ENCODE measurements at places on chromosomes 2 and 18.

DNA sequence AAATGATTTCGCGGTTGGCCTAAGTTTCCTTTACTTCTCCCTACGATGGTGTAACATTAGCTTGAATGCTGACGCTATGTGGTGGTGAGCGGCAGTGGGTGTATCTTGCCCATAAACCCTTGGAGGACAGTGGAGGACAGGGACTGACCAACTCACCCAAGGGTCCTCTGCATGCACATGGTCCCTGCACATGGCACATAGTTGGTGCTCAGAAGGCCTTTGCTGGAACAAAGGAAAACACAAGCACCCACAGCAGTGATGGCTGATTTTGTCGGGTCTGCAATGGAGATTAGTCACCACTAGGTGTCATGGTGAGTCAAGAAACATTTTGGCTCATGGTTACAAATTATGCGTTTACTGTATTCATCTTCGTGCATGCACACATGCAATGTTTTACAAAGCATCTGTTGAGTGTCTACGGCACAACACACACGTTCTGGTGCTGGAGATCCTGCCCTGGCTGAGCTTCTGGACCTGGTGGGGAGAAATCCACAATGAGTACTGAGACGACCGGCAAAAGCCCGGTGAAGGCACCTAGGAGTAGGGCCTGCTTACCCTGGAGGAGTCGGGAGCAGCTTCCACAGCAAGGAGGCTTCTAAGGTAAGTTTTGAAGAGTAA lies 44.0 kb downstream of the PDCL3 start:
- no peak for DNase-seq

DNA sequence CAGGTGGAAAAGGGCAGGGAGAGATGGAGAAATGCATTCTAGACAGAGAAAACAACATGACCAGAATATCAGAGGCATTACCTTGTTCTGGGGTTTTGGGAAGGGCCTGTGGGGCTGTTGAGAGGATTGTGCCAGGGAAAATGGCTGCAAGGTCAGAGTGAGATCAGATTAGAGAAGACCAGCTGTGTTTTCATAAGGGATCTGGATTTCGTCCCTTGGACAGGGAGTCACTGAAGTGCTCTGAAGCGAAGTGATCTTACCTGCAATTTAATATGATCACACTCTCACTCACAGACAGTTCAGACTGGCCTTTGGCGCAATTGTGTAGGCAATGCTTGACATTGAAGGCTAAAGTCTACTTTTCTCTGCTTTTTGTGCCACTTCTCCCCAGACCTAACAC lies 20.3 kb upstream of the REG3G start:
- DNase-seq = no peak

- no peak for DNase-seq
These were observed 68.0 kb downstream of the ZFP36L2 start for GRCh38 chr2:43158259-43158880.

- peak; percentile 41 for DNase-seq
These were observed 85.8 kb upstream of the MSH6 start for GRCh38 chr2:47697000-47697601.

DNA sequence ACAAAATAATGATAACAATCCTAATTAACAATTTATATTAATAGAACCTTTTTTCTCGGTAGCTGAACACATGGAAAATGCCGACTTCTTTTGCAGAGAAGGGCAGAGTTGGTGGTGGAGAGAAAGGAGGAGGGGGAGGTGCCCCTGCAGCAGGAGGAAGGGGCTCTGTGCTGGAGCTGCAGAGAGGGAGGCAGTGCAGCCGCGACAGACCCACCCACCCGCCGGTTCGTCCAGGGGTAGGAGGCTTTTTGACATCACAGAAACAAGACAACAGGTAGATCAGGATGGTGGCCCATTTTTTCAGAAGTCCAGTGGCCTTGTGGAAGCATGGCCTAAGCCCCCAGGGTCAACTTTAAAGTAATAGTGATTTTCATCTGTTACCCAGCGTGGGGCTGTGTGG lies 321.1 kb upstream of the SALL3 start:
- no peak for DNase-seq

GRCh38 chr2:152355409-152355831 lies 20.4 kb downstream of the FMNL2 start:
- DNase-seq = no peak

- no peak for DNase-seq
These were observed 159.2 kb upstream of the THUMPD2 start for GRCh38 chr2:39938035-39938835.

GRCh38 chr2:70986499-70987189 lies 8.0 kb downstream of the TEX261 start:
- no peak for DNase-seq

- no peak for DNase-seq
These were observed 44.5 kb downstream of the TMEM131 start for GRCh38 chr2:97951155-97951680.

- DNase-seq = no peak
These were observed 59.4 kb upstream of the RPE start for GRCh38 chr2:209942936-209943605.

GRCh38 chr2:72050734-72051133 lies 96.9 kb downstream of the CYP26B1 start:
- DNase-seq = no peak

DNA sequence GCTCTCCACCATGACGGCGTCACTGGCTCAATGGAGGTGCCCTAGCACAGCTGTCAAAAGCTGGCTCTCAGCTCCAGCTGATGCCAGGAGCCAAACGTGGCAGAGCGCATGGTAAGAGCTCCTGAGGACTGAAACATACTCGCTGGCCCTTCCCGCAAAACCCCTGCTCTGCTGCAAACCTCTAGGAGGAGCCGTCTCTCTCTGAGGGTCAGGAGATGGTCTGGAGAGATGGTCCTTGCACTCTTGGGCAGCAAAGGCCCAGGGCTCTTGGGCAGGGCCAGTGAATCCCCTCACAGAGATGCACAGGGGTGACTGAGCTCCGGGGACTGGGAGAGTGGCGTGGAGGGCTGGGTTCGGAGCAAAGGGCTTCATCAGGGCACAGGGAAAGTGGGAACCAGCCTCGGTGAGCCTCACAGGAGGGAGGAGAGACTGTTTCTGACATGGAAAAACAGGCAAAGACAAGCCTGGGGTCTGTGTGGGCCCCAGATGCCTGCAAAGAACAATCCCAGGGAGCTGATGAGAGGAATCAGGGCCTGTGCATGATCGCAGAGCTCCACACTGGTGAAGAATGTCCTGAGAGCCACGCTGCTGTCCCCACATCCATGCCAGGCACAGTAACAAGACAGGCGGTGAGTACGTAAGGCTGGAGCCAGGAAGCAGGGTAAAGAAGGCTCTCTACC lies 17.2 kb downstream of the SNORC start:
- DNase-seq = no peak

DNA sequence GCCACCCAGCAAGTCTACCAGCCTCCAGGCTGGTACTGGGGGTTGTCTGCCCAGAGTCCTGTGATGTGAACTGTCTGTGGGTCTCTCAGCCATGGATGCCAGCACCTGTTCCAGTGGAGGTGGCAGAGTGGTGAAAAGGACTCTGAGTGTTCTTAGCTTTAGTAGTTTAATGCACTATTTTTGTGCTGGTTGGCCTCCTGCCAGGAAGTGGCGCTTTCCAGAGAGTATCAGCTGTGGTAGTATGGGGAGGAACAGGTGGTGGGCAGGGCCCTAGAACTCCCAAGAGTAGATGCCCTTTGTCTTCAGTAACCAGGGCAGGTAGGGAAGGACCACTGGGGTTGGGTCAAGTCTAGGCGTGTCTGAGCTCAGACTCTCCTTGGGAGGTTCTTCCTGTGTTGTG lies 356.7 kb downstream of the STK39 start:
- no peak for DNase-seq

- DNase-seq = no peak
These were observed 213.4 kb downstream of the CDH20 start for GRCh38 chr18:61546590-61546989.

DNA sequence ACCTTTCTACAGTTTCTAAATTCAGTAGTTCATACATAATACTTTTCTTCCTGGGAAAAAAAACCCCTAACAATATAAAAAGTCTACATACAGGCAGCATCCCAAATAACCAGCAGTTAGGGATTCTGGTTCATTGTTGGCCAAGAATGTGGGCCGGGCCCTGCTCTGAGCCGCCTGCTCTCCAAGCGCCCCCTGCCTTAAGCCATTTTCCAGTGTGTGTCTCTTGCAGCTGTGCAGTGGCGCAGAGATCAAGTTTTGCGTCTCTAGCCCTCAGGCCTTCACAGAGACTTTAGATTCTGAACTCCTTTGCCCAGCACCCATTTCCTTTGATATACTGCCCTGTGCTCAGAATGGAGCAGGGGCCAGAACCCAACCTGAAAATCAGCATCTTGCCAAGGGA lies 32.9 kb downstream of the RMC1 start:
- no peak for DNase-seq

DNA sequence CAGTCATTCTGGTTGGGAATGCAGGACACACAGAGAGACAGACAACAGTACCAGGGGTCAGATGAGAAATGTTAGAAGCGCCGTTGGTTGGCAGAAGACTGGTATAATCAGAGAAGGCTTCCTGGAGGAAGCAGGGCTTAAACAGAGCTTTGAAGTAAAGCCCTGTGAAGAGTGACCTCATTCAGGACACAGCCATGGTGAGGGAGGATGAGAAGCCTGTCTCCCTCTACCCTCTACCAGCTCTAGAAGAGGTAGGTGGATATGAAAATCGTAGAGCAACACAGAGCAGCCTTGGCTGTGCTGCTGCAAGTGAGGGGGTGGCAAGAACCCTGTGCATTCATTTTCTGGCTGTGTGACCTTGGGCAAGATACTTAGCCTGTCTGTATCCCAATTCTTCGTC lies 14.2 kb downstream of the TET3 start:
- DNase-seq = no peak

DNA sequence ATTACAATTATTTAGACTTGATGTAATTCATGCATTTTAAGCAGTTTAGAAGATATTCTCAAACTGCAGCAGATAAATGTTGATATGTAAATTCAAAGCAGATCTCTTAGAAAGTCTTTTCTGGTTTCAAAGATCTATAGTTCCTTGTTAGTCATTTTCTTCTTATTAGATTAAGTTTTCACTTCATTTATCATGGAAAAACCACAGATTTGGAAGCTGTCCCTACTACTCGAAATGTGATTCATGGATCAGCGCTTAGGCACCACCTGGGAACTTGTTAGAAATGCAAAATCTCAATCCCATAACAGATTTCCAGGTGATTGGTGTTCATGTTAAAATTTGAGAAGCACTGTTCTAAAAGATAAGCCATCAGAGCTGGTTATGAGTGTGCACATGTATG lies 92.8 kb upstream of the CDH2 start:
- no peak for DNase-seq

DNA sequence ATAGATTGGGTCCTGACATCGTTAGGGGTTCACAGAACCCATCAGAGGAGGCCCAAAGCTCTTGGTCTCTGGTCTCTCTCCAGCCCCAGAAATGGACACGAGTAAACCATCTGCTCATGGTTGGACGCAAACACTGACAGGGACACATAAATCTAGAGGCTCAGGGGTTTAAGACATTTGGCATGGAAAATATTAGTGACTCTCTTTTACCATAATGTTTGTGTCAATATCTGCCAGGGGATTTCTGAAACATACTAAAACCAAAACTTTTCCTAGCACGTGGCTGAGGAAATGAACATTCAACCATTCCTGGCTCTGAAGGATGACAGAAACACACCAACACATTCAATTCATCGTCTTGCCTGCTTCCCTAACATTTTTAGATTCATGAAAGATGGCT lies 226.2 kb downstream of the SP3 start:
- DNase-seq = no peak

DNA sequence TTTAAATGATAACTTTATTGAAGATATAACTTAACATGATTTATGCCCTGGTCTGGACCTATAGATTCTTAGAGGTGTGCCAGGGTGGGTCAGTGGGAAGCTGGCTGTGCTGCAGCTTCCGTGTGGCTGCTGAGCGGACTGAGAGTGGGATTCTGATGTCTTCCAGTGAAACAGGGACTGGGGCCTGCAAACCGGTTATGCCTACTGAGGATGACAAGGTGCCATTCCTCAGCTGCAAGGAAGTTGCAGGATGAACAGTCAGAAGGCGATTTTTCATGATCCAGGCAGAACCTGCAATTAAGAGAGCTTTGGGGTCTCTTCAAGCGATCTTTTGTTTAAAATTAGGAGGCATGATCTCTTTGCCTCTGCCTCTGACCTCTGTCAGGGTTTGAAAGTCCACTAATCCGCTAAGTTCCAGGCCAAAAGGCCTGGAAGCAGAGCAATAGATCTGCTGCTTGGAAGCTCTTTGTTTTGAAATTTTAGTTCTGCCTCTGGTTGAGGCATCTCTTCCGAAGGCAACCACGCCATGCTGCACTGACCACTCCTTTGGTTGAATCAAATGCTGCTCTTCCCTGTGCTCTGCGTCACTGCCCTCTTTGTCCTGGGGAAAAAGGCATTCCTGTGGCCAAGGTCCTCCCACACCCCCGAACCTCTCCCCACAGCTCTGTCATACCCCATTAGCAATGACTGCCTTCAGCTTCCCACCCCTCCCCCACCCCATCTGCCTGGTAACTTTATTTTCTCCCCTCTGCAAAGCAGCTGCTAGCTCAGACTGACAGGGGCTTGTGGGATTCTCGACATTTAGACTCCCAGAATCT lies 2.0 kb downstream of the TMEM169 start:
- DNase-seq = no peak

GRCh38 chr2:142725386-142725785 lies 152.1 kb upstream of the KYNU start:
- no peak for DNase-seq

- peak; percentile 85 for DNase-seq
These were observed 362.5 kb upstream of the TNP1 start for GRCh38 chr2:217222309-217222910.

DNA sequence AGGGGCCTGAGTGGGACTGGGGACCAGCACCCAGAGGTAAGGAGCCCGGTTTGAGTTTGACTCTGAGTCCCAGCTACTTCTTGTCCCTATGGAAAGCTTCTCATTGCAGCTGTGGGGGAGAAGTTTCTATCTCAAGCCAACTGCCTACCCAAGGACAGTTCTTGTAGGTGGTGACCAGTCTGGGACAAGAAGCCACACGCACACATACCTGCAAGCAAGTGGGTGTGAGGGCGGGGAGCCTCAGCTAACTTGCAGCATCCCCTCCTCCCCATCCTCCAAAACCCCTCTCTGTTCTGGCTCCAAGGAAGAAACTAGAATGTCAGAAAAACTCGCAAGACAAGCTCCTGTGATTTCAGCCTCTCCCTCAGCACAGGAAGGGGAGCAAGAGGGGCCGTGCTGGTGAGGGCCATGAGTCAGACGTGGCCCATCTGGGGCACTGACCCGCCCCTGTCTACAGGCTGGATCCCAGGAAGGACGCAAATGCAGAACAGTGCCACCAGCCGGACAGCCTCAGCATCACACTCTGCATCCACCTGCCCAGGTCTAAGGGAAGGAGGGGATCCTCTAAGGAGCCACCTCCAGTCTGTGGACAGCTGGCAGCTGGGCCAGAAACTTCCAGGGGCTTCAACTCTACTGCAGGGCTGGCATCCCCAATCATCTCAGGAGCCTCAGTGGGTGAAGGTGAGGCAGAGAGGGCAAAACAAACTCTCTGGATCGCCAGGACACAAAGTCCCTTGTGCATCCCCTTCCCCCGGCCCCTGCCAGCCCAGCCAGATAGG lies 103.4 kb downstream of the TNS1 start:
- no peak for DNase-seq

- no peak for DNase-seq
These were observed 205.5 kb upstream of the REV1 start for GRCh38 chr2:99695130-99695943.

Data from GM12878 (cell line).